Stimulated activated naive CD4-positive, alpha-beta T cell (primary cell): ENCODE measurements at places on chromosomes 16 and 17.
A peak's percentile ranks its signal among the peaks of the same experiment; 100 is the strongest.

GRCh38 chr16:72024862-72025382 lies 16.4 kb downstream of the DHODH start:
- no peak for DNase-seq

GRCh38 chr16:11017499-11017898 lies 73.1 kb downstream of the CLEC16A start:
- DNase-seq: no peak

DNA sequence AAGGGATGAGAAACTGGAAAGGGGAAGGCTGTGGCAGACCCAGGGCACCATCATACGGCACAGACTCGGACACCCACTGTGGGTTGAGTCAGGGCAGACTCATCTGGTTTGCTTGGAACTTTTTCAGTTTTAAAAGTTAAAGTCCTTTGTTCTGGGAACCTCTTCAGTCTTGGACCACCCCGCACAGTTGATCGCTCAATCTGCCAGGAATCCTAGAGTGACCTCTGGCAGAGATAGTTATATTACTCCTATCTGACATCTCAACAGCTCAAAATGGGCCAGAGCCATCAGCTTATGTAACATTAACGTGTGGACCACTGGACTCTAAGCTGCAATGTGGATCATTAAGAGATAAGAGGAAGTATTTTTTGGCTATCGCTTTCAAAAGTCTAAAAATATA lies 164.3 kb downstream of the ABCA8 start:
- DNase-seq: no peak

- DNase-seq: no peak
These were observed 39.0 kb downstream of the GRB2 start for GRCh38 chr17:75366432-75366831.

GRCh38 chr17:17792551-17793377 lies 44.0 kb downstream of the SREBF1 start:
- peak; percentile 80 for DNase-seq

GRCh38 chr16:72173997-72174396 lies 2.0 kb upstream of the PMFBP1 start:
- DNase-seq: no peak

- no peak for DNase-seq
These were observed 65.7 kb upstream of the ZNF469 start for GRCh38 chr16:88316941-88317612.

GRCh38 chr17:40341808-40342503 lies 22.6 kb downstream of the GJD3 start:
- no peak for DNase-seq

- no peak for DNase-seq
These were observed 23.8 kb downstream of the EEF2K start for GRCh38 chr16:22229889-22230288.

GRCh38 chr17:5591966-5592365 lies 7.7 kb upstream of the NLRP1 start:
- no peak for DNase-seq

DNA sequence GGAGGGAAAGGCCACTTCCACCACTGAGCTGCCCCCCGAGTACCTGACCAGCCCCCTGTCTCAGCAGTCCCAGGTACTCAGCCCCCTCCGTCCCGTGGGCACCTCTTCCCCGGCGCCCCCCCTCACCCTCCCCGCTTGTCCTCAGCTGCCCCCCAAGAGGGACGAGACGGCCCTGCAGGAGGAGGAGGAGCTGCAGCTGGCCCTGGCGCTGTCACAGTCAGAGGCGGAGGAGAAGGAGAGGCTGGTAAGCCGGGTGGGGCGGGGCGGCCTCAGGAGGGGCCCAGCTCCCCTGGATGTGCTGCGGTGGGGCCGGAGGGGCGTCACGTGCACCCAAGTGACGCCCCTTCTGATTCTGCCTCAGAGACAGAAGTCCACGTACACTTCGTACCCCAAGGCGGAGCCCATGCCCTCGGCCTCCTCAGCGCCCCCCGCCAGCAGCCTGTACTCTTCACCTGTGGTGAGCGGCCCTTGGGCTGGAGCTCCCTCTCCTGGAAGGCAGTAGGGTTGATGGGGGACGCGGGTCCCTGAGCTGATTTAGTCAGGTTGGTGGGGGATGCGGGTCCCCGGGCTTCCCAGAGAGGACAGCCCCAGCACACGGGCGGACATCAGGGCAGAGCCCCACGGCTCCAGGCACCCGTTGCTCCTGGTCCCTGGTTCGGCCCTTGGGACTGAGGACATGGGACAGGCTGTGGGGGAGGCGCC lies 9.5 kb upstream of the MRPL12 start:
- no peak for DNase-seq

DNA sequence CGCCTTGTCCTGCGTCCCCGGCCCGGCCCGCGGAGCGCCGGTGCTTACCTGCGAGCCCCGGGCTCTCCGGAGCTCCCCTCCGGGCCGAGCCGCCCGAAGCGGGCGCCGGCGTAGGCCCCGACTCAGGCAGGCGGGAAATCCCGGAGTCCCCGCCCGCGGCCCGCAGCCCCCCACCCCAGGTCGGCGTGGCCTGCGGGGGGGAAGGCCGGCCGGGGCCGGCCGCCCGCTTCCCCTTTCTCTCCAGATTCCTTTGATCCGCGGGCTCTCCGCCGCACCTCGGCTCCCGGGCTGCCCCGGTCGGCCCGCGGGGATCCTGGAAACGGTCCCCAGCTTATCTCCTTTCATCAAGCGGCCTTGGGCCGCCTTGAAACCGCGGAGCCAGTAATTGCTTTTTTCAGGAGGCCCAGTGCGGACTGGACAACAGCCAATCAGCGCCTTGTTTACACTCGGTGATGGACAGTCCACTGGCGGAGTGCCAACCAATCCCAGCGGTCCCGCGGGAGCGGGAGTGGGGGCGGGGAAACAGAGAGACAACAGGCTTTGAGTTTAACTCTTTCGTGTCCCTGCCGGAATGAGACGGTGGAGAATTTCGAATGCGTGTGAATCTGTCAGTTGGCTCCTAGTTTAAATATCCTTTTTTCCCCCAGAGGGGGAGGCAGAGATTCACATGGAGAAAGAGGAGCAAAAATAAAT lies 1.4 kb upstream of the BAHCC1 start:
- peak; percentile 30 for DNase-seq

GRCh38 chr17:62761884-62762283 lies 46.2 kb downstream of the MARCHF10 start:
- DNase-seq: no peak

DNA sequence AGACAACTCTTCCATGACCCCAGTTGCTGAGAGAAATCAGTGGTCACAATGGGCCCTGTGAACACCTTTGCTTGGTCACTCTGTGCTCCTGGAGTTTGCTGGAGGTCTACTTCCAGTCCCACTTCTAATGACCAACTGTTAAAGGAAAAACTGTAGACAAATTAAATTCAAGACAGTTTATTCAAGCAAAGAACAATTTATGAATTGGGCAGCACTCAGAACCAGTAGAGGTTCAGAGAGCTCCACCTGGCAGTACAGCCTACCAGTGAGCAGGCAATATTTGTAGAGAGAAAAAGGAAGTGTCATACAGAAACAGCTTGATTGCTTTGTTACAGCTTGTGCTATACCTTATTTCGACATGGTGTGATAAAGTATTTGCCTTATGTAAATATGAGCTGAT lies 116.5 kb downstream of the HS3ST3B1 start:
- DNase-seq: no peak

DNA sequence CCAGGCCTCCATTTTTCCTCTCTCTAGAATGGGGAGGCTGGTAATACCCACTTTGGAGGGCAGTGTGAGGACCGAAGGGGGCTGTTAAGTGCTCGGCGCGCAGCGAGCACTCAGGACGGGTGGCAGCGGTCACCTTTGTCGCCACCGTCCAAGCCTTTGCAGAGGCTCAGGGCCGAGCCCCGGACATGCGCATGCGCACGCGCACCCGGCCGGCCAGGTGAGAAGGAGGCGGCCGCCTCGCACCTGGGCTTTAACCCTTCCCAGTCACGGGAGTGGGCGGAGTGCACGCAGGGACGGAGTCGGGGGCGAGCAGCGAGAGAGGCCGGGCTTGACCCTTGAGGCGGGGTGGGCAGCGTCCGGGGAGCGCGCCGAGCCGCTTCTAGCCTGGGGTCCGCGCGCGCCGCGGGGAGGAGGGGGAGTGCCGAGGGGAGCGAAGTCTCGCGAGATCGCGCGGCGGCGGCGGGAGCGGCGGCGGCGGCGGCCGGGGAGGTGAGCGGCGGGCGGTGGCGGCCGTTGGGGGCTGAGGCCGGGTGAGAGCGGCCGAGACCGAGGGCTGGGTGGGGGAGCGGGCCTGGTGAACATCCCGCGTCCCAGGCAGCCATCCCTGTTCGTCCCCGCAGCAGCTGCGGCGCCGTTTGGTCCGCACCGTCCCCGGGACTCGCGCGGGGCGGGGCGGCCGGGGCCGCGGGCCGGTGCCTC lies at the start of gene MRTFB:
Gene MRTFB (plus strand): TSS at position 443 of the 699 bp plus-strand sequence. CDS start 69,288 bp downstream, outside the sequence.
- DNase-seq: peak; percentile 66

- DNase-seq: no peak
These were observed 129.5 kb downstream of the PRKCB start for GRCh38 chr16:23965137-23965733.
